ENCODE measurements at places on chromosomes 1 and 21.

DNA sequence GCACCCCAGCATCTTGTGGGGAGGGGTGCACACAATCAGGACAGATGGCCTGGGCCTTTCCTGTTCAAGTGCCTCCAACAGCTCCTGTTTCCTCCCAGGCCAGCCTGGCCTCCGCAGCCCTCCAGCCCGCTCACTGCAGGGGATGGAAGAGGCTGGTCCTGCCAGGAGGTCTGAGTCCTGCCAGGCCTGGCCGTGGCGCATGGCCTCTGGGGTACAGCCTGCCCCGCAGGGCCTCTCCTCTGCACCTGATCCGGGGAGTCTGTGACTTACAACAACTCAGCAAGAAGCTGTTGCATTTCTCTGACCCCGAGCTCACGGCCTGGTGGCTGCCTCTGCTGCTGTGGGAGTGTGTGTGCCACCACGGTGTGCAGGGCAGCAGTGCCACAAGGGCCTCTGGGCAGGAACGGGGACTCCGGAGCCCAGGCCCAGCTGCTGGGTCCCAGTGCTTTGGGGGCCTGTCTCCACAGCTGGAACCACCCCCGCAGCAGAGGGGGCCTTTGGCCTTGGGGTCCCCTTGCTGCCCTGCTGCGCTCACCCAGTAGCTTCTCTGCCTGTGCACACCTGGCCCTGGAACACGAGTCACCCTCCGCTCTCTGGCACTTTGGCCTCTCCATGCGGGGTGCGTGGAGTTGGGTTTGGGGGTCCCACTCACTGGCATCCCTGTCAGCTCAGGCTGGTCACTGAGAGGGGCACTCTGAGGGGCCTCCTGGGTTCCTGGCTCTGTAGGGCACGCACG lies 17.4 kb upstream of the LRRC3 start:
- no peak for DNase-seq

GRCh38 chr1:61293197-61293596 lies 210.8 kb downstream of the NFIA start:
- no peak for DNase-seq

DNA sequence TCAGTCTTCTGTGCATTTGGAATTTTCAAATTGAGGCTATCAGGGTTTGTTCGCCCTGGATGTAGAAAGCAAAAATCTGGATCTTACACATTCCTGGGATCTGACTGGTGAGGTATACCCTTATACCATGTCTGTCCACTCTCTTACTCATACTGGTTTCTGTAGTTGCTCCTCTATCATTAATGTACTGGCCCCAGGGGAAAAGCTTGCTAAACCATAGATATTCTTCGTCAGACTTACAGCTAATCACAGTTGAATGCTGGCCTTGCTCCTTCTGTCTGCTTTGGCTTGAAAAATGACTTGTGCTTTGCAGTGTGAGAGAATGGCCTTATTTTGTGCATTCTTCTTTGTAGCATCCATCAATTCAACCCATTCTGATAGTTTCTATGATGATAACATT lies 30.5 kb downstream of the TBCE start:
- DNase-seq, result peak; percentile 98

DNA sequence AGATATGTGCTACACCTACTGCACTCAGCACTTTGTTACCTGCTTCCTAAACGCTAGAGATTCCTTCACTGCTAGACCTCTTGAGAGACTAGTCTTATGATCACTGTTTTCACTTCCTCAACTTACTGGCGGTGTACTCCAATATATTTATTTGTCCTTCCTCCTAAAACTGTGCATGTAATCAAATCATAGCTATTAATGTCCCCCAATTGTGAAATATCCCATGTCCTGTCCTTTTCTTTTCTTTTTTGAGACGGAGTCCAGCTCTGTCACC lies 3.4 kb downstream of the SOAT1 start:
- DNase-seq, result no peak

- peak; percentile 58 for DNase-seq
Observed at GRCh38 chr1:171422511-171422910, 62.8 kb upstream of the PRRC2C start.

DNA sequence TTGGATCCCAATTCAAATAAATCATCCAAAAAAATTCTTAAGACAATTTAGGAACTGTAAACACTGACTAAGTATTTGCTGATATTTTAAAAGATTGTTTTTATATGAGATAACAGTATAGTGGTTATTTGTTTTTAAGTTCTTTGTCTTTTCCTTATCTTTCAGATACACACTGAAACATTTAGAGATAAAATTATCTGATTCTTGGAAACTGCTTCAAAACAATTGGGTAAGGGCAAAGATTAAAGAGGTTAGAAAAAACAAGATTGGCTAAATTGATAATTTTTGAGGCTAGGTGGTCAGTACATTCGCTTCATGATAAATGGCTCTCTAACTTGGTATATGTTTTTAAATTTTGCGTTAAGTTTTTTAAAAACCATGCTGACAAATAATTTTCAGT lies 117.3 kb downstream of the PSMG1 start:
- DNase-seq, result no peak

DNA sequence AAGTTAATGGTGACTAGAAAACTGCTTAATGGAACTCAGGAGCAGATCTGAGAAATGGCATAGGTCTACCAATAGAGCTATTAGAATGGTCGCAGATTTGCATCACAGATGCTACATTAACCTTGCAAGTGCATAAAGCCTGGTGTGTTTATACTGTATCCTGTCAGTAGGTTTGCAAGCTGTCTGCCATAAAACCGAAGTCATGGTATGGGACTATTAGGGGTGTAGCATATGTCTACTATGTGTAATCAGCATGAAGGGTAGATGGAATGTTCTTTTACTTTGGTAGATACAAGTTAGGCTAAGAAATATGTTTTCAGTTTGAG lies 574.2 kb upstream of the ADGRL2 start:
- no peak for DNase-seq

GRCh38 chr1:33649759-33650158 lies 177.3 kb downstream of the ZSCAN20 start:
- DNase-seq, result no peak

Data from fibroblast of skin of back (primary cell).